PC-9 (cell line): ENCODE measurements at places on chromosomes 2 and 18. TPM values are rescaled to one million over a fixed set of nuclear protein-coding genes. Genes with fewer than 3 reads are reported as not detected.

DNA sequence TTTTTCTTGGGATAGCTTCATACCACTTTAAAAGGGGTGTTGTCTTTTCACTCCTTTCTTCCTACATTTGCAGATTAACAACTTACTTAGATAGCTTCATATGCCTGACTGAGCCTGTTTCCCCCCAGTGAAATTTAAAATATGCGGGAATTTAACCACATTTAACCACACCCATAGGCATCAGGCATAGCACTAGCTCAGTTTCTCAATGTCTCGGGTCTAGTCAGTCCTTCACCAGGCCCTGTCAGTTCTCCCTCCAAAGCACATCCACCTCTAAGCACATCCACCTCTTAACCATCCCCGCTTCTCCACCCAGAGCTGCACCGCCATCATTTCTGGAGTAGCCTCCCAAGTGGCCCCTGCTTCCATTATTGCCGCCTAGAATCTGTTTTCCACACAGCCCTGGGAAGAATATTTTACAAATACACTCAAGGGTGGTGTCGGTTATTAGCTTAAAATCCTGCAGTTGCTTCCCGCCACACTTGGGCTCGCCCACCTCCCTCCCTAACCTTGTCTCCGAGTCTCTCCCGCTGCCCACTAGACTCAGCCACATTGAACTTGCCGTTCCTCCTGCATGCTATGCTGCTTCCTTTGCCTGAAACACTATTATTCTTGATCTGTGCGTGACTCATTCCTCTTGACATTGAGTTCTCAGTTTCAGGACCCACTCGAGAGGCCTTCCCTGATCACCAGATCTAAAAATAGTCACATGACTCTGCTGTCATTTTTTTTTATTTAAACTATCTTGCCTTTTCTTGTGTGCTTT, 68.3 kb downstream of the SPTBN1 start:
- DNase-seq: peak; percentile 60

GRCh38 chr2:182128821-182129707, 143.4 kb downstream of the PPP1R1C start:
- DNase-seq: no peak

- no peak for DNase-seq
Observed at GRCh38 chr18:24913507-24914170, 438.3 kb downstream of the ZNF521 start.

GRCh38 chr2:96485751-96486651, 19.2 kb downstream of the NEURL3 start:
- DNase-seq: peak; percentile 80

- DNase-seq: no peak
Observed at GRCh38 chr2:52178845-52179244, 1146.9 kb upstream of the NRXN1 start.

DNA sequence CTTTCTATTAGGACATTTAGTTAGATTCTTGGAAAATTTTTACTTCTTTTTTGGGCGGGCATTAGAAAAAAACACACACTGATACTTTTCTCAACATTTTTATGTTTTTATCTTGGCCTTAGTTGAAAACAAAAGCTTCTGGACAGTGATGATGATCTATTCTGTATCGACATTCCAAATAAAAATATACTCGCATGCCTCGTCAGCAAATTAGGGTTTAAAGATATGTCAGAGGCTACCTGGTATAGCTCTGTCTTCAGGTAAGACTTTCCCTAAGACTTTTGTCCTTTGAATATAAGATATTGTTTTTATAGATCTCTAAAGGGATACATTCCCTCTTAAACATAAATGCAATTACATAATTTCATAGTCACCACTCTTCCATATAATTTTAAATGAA, 816.8 kb downstream of the LRP1B start:
- DNase-seq: no peak

- DNase-seq: no peak
Observed at GRCh38 chr2:59752071-59752470, 801.4 kb downstream of the BCL11A start.

The HOXD9 gene
- total RNA-seq: not detected in 2 replicates

The CFAP221 gene
- not detected in 2 replicates for total RNA-seq

DNA sequence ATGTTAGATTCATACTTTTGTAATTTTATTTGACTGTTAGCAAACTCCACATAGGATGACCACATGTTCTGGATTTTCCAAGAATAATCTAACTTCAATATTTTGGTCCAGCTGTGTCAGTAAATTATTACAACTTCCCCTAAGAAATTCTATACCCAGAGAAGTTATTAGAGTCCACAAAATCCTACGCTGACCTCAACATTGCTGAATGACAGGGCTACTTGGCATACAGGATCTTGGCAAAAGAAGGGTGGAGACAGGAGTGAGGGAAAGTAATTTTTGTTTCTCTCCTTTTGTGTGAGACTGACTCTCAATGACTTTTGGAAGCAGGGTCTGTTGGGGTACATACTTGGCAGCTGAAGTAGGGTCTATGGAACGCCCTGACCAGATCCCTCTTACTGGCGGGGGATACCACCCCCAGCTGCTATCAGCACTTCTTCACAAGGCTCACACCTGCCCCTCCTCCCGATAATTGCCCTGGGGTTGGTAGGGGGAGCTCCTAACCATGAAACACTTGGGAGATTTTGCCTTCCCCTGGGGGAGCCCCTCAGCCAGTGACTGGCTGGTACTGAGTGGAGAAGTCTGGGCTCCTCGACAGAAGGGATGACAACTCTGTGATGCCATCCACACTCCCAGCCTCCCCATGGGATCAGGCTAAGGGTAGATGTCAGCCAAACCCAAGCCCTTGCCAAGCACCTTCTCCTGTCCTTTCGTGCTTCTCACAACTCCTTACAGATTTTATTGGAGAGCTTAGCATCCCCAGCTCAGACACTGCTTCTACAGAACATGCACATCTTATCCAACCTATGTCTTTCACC, 110.6 kb upstream of the FHL2 start:
- DNase-seq: no peak

DNA sequence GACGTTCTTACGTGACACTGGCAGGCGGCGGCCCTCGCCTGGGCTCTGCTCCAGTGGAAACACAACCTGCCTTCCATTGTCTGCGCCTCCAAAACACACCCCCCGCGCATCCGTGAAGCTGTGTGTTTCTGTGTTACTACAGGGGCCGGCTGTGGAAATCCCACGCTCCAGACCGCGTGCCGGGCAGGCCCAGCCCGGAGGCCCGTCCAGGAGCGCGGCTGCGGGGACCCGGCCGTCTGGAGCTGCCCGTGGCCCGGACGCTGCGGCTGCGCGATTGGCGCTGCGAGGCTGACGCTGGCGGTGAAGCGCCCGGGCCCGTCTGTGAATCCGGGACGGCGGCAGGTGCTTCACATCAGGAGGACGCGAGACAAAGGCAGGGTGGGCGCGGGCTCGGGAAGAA, 670.3 kb upstream of the SALL3 start:
- no peak for DNase-seq

DNA sequence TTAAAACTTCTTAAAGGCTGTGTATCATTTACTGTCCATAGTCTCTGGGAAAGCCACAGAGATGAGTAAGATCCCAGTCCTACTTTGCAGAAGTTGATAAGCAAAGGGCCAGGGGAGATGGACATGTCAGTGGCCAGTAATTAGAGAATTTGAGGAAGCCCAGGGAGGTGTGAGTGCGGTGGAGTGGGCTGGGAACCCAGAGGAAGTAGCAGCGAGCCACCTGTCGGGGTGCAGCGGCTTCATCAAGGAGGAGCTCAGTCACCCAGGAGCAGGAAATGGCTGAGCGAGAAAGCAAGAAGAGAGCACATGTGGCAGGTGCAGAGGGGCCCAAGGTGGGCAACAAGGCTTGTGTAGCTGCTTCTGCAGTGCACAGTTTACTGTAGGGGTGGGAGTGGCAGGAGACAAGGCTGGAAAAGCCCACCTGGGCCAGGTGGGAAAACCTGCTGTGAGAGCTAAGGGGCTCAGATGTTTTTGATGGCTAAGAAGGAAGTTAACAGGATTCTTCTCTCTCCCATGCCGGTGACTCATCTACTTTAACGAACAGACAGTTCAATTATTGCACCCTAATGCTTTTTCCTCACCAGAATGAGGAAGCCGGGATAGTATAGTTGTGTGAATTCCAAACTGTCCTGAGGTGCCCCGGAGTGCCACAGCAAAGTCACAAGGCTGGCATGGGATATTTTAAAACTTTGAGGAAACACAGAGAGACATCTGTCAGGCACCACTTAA, 34.8 kb upstream of the MGAT5 start:
- DNase-seq: peak; percentile 51

- no peak for DNase-seq
Observed at GRCh38 chr18:24910221-24910620, 441.7 kb downstream of the ZNF521 start.

DNA sequence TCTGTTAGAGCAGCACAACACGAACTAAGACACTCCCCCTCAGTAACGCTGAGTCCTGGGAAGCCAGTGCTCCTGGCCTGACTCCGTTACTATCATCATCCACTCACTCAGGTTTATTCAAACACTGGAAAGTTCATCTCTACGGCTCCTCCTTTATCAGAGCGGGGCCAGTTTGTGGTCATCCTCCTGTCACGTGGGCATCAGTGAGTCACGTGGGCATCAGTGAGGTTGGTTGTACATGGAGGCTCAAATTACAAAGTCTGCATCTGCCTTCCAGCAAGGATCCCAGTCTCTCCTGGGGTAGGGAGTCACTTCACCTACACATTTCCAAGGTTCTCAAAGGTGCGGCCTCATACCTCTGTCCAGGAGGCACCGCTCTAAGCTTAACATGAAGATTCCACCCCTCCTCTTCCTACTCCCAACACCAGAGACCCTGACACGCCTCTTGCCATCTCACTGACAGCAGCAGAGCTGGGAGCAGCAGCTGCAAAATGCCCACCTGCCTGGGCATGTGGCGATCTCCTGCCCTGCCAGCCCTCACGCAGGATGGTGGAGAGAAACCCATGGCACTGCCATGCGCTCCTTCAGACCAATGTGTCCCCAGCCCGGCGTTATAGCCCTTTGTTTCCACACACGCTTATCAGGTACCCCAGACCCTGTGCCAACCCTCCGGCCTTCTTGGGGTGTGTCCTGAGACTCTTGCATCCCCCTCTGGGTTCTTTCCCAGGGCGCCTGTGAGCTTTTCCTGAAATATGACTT, 99.2 kb upstream of the PTPRM start:
- DNase-seq: peak; percentile 16

DNA sequence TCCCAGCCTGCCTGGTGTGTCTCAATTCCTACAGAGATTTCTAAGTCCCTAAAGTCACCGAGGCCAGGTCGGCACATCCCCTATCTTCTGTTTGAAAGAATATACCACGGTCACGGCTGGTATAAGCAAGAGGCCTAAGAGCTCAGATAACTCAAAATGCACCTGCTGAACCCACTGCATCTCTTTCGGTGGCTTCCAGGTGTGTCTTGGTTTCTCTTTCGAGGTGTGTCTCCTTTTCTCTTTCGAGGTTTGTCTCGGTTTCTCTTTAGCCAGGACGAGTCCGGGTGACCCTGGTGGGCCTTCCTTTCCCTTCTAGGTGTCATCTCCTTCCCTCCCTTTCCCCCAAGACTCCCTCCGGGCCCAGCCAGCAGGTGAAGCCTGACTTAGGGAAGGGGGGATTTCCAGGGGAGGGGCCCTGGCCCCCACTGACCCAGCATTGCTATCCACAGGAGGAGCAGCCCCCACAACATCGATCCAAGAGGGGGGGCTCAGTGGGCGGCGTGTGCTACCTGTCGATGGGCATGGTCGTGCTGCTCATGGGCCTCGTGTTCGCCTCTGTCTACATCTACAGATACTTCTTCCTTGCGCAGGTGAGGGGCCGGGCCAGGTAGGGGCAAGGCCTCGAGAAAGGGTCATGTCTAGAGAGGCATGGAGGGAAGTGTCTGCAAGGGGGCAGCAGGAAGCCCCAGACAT, 8.4 kb downstream of the ITM2C start:
- DNase-seq: no peak

GRCh38 chr2:142791335-142791734, 86.1 kb upstream of the KYNU start:
- DNase-seq: no peak

DNA sequence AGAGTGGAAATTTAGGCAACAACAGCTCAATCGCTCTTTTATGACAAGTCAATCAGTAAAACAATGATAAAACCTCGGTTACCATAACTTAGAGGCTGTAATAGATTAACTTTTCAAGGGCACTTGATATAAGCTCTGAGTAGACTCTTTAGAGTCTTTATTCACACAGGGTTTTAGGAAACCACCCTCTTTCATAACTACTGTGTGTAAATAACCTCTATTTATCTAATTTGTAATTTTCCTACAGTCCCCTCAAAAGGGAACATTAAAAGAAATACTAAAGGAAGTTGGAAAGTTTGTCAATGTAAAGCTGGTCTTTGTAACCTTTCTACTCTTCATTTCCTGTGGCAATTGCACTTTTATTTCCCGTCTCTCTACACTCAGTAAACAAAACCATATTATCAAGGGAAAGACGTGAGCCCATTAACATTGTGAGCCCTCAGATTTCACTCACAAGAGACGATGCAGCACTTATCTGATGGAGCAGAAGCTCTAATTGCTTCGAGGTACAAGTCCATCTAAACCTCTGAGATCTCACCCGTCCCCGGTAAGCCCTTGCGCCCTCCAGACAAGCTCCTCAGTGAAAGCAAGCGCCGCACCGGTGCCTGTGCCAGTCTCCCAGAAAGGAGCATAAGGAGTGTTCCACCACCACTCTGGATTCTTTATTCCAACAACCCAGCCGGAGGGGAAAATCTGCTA, 1.1 kb upstream of the HOXD1 start:
- no peak for DNase-seq
